Lower lobe of right lung (tissue), 2 donors: ENCODE measurements at places on chromosomes 5 and 9. TPM values are rescaled to one million over a fixed set of nuclear protein-coding genes. Genes with fewer than 3 reads are reported as not detected.

DNA sequence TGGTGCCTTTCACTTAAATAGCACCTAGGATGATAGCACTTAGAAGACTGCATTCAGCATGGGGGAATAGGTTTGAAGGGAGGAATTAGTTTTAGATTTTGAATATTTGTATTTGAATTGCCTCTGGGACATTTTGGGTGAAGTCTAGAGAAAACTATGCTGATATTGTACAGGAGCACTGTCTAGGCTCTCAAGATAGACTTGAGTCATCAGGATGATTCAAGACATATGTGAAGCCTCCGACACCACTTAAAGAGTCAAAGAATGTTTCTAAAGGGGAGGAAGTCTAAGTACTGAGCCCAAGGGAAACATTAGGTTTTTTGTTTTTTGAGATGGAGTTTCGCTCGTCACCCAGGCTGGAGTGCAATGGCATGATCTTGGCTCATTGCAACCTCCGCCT, 63.9 kb upstream of the CCDC180 start:
- no peak for DNase-seq

- DNase-seq, result no peak
These were observed 92.1 kb upstream of the FSTL4 start for GRCh38 chr5:133704411-133704810.

IL7R gene
- total RNA-seq, result 168 TPM

NOXA1 gene
- total RNA-seq, result 6.9 TPM

HRH2 gene
- total RNA-seq, result 9.6 TPM
